GM12892 (cell line): ENCODE measurements at places on chromosomes 3 and 15.

GRCh38 chr15:60528530-60528929, 49.6 kb upstream of the ICE2 start:
- no peak for DNase-seq

DNA sequence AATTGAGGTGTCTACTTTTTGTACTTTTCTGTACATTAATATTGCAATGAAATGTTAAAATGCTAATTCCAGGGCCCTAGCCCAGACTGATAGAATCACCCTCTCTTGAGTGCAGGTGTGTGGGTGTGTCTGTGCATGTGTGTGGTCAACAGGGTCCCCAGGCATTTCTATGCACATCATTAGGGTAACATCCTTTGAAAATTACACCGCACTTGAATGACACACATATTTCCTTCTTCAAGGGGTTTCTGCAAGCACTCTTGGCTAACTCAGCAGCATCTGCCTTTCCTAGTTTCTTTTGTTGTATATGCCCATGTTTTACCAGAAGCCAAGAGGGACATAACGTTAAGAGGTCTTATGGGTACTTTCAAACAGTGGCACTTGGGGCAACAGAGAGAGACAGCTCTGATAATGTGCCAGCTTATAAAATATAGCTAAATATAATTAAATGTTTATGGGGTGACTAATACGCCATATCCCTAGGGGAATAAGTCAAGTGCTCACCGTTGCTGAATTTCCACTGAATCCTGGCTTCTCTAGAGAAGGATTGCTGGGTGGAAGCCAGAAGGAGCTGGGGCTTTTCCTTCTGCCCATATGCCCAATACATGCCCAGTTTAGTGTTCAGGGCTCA, 54.5 kb upstream of the LRIG1 start:
- no peak for DNase-seq

GRCh38 chr3:104458657-104459056, 908.1 kb upstream of the ALCAM start:
- no peak for DNase-seq

GRCh38 chr15:70078578-70079417, 18.9 kb downstream of the TLE3 start:
- no peak for DNase-seq

GRCh38 chr3:183637106-183637486, 1.7 kb downstream of the KLHL24 start:
- no peak for DNase-seq

GRCh38 chr3:114539525-114539924, 245.7 kb downstream of the TIGIT start:
- no peak for DNase-seq

DNA sequence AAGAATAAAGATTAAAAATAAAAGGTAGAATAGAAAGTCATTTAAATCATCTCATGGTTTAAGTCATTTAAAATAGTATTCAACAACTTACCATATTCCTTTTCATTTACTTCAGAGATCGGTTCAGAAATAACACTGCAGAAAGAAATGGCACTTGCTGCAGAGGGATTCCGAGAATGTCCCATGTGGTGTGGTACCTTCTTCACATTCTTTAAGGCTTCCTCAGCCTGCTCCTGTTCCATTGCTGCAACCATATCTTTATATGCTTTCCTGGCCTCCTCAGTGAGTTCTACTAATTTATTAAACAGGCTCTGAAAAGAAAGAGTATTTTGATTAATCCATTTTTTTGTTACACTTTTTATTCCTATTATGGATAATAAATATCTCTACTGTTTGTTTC, 32.6 kb upstream of the SHC4 start:
- no peak for DNase-seq

DNA sequence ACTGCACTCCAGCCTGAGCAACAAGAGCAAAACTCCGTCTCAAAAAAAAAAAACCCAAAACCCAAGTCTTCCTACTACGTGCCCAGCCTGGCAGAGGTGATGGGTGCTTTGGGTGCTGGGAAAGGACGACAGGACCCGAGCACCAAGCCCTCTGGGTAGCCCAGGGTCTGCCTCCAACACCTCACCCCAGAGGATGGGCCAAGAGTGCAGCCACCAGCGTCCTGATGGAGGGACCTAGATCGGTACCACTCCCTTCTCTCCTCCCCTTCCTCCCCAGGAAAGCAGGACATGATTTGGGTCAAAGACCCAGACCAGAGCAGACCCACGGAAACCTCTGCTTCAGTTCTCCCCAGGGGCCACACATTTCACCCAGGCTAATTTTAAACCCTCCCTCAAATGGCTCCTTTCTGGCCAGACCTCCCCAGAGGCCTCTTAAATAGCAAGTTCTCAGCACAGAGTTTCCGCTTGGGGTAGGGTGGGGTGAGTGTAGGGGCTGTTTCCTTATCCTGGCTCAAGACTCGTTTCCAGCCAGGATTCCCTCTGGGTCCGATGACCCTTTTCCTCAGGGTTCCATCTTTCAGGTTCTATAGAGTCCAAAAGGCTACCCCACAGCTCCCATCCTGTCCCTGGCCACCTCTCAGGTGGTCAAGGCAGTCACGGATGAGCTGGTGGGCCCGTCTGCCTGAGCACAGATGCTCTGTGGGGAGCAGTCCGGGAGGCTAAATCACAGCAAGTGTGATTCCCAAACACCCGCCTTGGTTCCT, 20.5 kb downstream of the RBPMS2 start:
- DNase-seq = no peak

DNA sequence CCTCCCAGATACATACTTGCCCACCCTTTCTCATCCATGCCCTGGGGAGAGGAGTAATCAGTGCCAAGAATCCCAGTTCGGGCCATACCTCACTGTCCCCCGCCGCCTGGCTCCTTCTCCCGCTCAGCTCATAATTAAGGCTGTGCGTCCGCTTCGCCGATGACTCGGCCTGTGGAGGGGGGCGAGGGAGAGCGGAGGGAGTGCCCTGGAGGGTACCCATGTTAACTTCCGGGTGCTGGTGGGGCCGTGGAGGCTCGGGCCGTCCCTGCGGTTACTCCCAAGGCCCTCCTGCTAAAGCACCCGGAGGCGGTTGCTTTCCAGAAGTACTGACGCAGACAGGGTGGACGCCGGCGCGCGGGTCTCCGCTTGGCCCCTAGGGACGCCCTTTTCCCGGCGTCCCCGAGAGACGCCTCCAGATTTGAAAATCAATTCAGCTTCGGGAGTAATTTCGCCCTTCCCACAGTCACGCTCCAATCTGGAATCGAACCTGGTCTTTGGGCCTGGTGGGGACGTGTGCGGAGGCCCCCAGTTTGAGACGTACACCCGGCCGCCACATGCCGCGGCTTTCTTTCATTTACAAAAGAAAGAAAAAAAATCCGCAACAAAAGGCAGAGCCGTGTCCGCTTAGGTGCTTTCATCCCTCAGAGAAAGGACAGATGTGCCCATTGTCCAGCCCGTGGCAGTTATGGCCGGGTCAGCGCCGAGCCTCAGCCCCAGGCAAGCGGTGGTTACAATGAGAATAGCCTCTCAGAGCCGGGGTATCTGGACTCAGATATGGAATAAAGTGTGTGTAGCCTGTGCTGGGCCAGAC, 1.0 kb upstream of the ONECUT1 start:
- DNase-seq = no peak

DNA sequence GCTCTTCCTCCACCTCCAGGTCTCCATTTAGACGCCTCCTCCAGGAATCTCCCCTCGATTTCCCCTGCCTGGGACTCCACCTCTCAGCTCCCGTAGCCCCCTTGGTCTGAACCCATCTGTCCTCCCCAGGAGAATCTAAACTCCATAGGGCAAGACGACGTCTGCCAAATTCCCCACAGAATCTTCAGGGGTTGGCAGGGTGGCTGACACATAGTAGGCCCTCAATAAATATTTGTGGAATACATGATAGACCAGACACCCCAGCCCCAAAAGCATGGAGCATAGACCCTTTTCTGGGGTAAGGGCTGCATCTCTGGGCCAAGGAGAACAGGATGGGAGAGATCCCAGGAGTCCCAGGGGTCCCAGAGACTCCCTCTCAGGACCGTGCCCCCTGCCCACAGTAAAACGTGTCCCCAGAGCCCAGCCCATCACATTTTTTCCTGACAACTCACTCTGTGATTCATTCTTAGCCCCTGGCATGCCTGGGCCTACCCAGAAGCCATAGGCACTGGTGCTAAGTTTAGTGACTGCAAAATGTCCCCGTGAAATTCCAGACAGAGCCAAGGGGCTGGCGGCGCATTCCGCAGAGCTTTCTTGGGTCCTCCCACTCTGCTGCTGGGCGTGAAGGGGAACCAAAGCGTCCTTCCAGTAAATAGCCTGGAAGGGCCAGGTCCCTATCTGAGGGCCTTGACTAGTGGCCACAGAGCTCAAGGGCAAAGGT, 78.0 kb upstream of the SLC6A6 start:
- no peak for DNase-seq

DNA sequence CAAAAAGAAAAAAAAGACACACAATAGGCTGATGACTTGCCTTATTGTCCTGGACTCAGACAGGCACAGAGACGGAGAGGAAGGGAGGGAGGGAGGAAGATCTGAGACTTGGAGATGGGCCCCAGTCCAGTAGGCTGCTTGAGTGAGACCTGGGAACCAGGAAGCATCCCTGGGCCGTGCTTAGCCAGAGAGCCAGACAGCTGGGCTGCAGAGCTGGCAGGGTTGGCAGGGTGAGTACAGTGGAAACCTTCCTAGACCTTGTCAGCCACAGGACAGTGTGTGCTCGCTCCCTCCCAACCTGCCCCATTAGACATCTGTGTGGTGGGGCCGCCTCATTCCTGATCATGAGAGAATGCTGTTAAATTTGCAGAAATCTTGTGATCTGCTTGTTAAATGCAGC, 107.9 kb upstream of the ALDH1A3 start:
- DNase-seq = no peak

- no peak for DNase-seq
These were observed 180.6 kb upstream of the LRRN1 start for GRCh38 chr3:3618623-3619022.

GRCh38 chr15:79540551-79540950, 108.4 kb downstream of the MINAR1 start:
- no peak for DNase-seq

GRCh38 chr15:101642361-101642760, 9.8 kb downstream of the TM2D3 start:
- DNase-seq = no peak

DNA sequence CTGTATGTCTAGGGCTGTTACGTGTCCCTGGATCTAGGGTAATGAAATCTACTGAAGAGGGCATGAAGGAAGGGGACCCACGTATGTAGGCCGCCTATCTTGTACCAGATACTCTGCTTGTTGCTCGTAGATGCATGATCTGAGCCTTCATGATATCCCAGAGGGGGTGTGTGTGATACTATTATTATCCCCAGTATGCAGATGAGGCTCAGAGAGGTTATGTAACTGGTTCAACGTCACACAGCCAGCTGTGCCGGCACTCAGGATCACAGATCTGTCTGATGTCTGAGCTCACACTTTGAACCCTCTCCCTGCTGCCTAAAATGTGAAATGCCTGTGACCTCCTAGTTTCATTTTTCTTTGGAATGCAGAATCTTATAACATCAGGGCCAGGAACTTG, 36.2 kb upstream of the SEC13 start:
- DNase-seq = no peak

DNA sequence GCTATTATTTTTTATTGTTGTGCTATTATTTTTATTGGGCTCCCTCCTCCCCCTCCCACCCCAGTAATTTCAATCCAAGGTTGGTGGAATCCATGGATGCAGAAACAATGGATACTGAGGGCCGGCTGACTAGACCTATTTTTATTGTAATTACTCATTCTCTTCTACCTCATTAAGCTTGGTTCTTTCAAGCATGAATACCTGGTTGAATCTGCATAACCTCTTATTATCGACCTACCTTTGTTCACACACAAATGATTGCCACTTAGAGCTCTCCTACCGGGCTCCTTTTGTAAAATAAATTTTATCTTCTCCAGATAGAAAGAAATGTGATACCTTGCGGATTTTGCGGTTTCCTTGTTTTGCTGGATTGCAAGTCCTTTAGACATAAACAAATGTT, 31.6 kb downstream of the BTD start:
- DNase-seq = no peak

- no peak for DNase-seq
These were observed 5.5 kb downstream of the LMOD3 start for GRCh38 chr3:69116897-69117296.

DNA sequence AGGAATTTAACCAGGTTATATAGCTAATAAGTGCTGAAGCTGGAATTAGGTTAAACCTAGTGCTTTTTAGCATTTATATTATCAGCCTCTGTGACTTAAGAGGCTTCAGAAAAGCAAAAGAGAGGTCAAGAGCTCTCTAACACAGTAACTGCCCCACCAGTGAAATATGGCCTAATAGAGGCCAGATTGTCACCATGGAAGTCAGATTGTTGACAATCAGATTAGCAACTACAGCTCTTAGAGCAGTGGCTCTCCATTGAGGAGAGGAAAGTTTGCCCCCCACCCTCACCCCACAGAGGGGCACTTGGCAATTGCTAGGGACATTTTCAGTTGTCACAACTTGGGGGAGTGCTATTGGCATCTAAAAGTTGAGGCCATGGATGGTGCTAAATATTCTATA, 23.3 kb upstream of the LMOD3 start:
- DNase-seq = no peak

GRCh38 chr3:40911928-40912327, 287.4 kb upstream of the CTNNB1 start:
- DNase-seq = no peak

DNA sequence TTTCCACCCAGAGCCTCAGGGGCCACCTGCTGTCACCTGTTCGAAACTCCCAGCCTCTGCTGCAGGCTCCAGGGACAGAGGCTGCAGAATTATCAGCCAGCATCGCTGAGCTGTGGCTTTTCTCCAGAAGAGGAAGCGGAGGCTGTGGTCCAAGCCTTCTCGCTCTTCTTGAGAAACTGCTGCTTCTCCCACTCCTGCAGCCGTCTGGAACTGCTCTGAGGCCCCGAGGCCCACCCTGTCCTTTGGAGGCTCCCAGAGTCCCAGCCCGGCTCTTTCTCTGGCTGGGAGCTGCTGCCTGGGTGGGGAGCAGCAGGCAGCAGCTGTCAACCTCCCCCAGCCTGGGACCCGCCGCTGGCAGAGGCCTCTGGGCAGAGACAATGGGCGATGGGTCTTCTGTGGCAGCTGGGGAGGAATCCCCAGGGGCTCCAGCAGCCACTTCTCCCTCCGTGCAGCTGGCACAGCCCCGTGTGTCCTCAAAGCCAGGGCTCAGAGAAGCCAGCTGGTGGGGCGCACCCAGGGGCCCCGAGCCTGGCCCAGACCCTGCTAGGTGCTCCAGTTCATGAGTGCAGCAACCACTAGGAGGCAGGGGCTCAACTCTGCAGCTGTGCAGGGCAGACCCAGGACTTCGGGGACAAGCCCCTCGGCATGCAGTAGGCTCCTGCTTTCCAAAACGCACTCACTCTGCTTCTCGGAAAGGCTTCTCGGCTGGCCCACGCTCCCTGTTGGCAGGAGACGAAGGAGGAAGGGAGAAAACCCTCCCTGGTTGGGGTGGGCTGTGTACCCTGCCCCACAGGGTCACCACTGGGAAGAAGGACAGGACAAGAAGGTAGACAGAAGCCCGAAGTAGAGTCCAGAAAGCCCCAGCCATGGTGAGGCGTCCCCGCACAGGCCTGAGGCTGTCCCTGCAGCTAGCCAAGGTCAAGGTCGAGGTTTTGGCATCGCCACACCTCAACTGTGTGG, 49.9 kb upstream of the FURIN start:
- DNase-seq = no peak
